Naive thymus-derived CD8-positive, alpha-beta T cell (primary cell): ENCODE measurements at places on chromosomes 4 and X. TPM values are rescaled to one million over a fixed set of nuclear protein-coding genes. Genes with fewer than 3 reads are reported as not detected.

GRCh38 chr4:109315818-109316217 lies 13.4 kb upstream of the COL25A1 start:
- DNase-seq: no peak
- no peak overlapping the region for H3K4me3 ChIP-seq
- no peaks in the 10 kb centered on the region for H3K4me1 ChIP-seq
- no peaks in the 10 kb centered on the region for H3K36me3 ChIP-seq

- H3K27ac ChIP-seq: no peak overlapping the region
- no peaks in the 10 kb centered on the region for H3K36me3 ChIP-seq
- no peak overlapping the region for H3K4me3 ChIP-seq
- no peaks in the 10 kb centered on the region for H3K4me1 ChIP-seq
- peaks cover 13% of the 10 kb centered on the region for H3K27me3 ChIP-seq
Observed at GRCh38 chr4:163350672-163351071, 7.0 kb downstream of the NPY5R start.

- H3K4me1 ChIP-seq: peaks cover 14% of the 10 kb centered on the region
- H3K4me3 ChIP-seq: no peak overlapping the region
- no peaks in the 10 kb centered on the region for H3K36me3 ChIP-seq
- no peak overlapping the region for H3K27ac ChIP-seq
Observed at GRCh38 chrX:130253916-130254315, 14.8 kb downstream of the ZNF280C start.

DNA sequence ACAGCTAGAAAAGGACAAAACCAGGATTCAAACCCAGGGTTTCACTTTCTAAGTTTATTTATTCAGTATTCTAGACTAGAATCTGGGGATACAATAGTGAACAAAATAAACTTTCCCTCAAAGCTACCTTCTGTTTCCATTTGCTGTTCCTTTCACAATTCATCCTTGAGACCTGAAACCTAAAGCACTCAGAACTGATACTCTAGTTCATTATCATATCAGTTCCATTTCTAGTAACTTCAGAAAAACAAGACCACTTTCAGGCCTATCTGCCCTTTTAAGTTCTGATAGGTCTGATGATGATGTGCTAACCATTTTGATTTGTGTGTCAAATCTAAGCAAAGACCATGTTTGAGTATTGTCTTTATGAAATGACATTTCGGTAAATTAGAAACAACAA lies 7.8 kb upstream of the XK start:
- no peak for DNase-seq
- no peaks in the 10 kb centered on the region for H3K36me3 ChIP-seq
- H3K4me1 ChIP-seq: no peaks in the 10 kb centered on the region
- no peaks in the 10 kb centered on the region for H3K27me3 ChIP-seq
- H3K27ac ChIP-seq: no peak overlapping the region

- no peak overlapping the region for H3K27ac ChIP-seq
- no peak for DNase-seq
- H3K27me3 ChIP-seq: peaks cover 6% of the 10 kb centered on the region
Observed at GRCh38 chr4:182770996-182771514, 146.1 kb downstream of the DCTD start.

GRCh38 chr4:112564706-112565270 lies 48.8 kb upstream of the NEUROG2 start:
- H3K36me3 ChIP-seq: peaks cover 5% of the 10 kb centered on the region
- no peak overlapping the region for H3K4me3 ChIP-seq
- no peak for DNase-seq
- H3K27me3 ChIP-seq: no peaks in the 10 kb centered on the region

GRCh38 chr4:10730019-10730418 lies 45.5 kb upstream of the CLNK start:
- peaks cover 2% of the 10 kb centered on the region for H3K27me3 ChIP-seq
- DNase-seq: no peak
- H3K36me3 ChIP-seq: no peaks in the 10 kb centered on the region
- no peak overlapping the region for H3K27ac ChIP-seq
- H3K4me1 ChIP-seq: peaks cover 10% of the 10 kb centered on the region
- no peak overlapping the region for H3K4me3 ChIP-seq

- DNase-seq: no peak
- H3K36me3 ChIP-seq: peaks cover 2% of the 10 kb centered on the region
- peak overlapping the region; percentile 82 for H3K4me3 ChIP-seq
- no peaks in the 10 kb centered on the region for H3K27me3 ChIP-seq
Observed at GRCh38 chr4:2935762-2936743, 27.2 kb downstream of the NOP14 start.

DNA sequence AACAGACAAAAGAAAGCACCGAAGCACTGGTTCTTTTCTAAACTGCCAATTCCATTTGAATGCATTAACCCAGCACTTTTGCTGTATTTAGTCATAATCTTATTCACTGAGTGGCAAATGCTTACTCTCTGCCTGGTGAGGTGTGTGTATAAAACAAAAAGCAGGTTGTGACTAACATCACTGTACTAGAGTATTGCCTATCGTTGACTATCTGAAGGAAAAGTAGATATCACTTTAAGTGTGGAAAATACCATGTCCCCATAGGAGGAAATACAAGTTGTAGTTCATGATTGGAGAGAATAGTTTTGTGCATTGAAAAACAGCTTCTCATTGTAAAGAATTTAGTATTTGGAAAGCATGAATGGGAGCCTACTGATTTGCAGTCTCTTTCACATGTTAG lies 2.7 kb downstream of the PDLIM5 start:
- no peaks in the 10 kb centered on the region for H3K36me3 ChIP-seq
- H3K4me1 ChIP-seq: peaks cover 39% of the 10 kb centered on the region
- no peak overlapping the region for H3K4me3 ChIP-seq
- no peak for DNase-seq

DNA sequence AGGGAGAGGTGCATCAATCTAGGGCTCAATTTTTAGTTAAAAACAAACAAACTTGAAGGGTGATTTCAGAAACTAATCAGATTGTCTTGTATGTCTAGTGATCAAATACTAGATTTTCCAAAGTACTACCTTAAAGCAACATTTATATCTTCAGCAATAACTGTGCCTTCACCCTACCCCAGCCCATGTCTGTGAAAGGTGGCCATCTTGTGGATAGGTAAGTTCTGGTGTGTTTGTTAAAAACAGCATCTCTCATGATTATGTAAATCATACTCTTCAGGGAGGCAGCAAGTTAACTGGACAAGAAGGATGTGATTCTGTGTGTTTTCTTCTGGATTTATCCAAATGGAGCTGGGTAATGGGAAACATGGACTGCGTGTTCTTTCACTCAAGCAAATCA lies 81.4 kb upstream of the ACSL1 start:
- peaks cover 6% of the 10 kb centered on the region for H3K36me3 ChIP-seq
- no peak overlapping the region for H3K4me3 ChIP-seq
- H3K27me3 ChIP-seq: no peaks in the 10 kb centered on the region

Gene SSX1
- not detected for total RNA-seq

Gene YY2
- 2.1 TPM for total RNA-seq
